ENCODE measurements at places on chromosomes 11 and 22.

DNA sequence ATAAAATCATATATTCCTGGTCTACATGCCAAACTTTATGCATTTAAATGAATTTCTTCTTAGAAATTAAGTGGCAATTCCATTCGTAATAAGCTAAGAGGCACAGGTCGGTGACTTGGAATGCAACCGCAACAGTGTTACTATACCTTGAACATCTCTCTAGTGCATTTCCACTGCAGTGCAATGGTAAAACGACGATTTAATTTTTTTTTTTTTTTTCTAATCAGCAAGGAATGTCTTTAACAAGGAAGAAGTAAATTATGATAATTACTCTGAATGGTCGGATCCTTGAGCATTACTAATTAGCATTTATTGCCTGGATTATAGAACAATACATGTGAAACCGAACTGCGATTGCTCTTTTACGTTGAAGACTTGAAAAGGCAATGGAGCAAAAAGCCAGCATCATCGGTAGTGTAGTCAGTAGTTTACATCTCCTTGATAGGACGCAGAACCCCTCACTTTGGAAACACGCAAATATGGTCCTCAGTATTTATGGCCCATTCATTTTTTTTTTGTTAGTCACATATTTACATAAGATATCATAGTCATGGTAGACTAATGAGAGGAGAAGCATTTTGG lies 20.2 kb downstream of the BLID start:
- DNase-seq = no peak

- no peak for DNase-seq
Observed at GRCh38 chr11:60389279-60389910, 6.9 kb upstream of the MS4A14 start.

DNA sequence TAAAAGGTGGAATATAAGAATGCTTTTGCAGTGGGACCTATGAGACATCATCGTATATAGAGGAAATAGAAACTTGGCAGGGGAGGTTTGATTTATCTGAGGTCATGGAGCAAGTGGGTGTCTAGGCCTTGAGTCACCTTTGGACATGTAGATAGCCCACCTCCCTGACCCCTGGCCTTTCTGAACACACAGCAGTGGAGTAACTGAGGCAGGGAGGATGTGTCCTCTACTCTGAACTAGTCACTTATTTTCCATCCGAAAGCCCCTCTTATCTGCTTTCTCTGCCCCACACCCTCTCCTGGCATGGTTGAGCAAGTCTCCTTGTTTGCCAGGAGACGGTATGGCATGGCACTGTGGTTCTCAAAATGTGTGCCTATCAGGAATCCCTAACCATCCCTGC lies 7.9 kb downstream of the CD82 start:
- no peak for DNase-seq

GRCh38 chr22:33038836-33039235 lies 19.3 kb downstream of the SYN3 start:
- no peak for DNase-seq

DNA sequence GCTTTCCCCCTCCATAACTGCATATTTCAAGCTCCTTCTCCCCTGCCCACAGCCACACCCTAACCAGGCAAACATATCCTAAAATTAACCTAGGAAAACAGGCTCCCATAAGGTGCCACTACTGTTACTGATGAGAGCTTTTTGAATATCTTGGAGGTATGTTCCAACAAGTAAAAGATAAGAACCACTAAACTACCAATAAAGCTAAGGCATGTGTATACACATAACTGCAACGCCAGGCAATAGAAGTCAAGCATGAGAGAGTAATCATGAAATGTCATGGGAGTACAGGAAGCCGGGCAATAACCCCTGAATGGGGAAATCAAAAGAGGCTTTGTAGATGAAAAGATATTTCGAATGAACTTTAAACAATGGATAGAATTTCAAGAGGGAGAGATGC lies 9.3 kb downstream of the MMP13 start:
- DNase-seq = no peak

DNA sequence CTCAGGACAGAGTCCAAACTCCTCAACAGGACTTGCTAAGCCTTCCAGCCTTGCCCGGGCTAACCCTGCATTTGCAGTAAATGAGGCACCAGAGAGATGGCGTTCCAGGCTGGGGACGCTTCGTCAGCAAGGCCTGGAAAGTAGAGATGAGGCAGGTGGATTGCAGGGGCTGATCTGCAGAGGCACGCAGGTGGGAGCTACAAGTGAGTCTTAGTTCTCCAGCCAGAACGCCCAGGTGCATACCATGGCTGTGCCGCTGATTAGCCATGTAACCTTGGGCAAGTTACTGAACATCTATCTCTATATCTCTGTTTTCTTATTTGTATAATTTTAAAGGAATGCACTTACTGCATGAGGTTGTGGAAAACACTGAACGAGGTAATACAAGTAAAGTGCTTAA lies 52.7 kb upstream of the BARX2 start:
- no peak for DNase-seq

GRCh38 chr11:1085440-1086170 lies 10.9 kb downstream of the MUC2 start:
- DNase-seq = no peak

- no peak for DNase-seq
Observed at GRCh38 chr22:37293172-37293571, 10.9 kb downstream of the CYTH4 start.

DNA sequence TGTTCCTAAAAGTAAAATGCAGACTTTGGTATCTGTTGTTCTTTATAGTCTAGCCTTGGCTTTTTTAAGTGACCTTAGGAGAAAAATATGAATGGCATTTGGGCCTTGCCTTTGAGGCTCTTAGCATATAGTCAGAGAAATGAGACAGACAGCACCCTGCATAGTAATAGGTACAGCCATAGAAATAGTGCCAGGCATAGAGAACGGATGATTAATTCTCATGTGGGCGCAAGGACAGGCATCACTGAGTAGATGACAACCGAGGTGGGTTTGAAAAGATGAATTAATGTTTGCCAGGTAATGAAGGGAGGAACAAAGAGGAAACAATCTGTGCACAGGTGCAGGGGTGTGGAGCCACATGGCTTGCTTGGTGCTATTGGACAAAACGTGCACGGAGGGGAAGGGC lies 90.5 kb downstream of the BMAL1 start:
- no peak for DNase-seq

DNA sequence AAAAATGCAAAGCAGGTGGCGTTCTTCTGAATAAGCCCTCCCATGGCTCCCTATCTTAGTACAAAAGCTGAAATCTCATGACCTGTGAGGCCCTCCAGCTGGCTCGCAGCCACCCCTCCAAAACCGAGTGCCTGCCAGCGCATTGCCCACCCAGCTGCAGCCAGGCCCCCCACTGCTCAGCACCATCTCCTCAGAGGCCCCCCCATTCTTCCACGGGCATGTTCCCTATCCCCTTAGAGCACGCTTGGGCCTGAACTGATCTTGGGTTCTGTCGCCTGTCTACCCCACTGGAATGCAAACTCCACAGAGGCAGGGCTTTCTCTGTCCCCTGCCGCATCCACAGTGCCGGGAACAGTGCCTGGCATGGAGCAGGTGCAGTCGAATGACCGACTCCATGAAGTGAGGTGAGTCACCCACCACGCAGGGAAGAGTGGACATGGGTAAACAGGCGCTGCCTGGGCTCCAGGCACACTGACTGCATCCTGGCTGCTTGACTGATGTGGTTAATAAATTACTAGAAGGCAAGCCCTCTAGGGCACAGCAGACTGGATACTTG lies 11.3 kb upstream of the EFCAB6 start:
- DNase-seq = no peak

GRCh38 chr11:106848526-106848925 lies 169.8 kb downstream of the GUCY1A2 start:
- DNase-seq = no peak

- DNase-seq = no peak
Observed at GRCh38 chr11:102798012-102798746, at the start of gene MMP1. Gene MMP1 (minus strand): TSS chr11:102798160. CDS start chr11:102798092, 68 bp downstream.

GRCh38 chr11:115276191-115276590 lies 228.0 kb downstream of the CADM1 start:
- DNase-seq = no peak

- no peak for DNase-seq
Observed at GRCh38 chr22:30348404-30348803, 8.3 kb downstream of the SF3A1 start.

DNA sequence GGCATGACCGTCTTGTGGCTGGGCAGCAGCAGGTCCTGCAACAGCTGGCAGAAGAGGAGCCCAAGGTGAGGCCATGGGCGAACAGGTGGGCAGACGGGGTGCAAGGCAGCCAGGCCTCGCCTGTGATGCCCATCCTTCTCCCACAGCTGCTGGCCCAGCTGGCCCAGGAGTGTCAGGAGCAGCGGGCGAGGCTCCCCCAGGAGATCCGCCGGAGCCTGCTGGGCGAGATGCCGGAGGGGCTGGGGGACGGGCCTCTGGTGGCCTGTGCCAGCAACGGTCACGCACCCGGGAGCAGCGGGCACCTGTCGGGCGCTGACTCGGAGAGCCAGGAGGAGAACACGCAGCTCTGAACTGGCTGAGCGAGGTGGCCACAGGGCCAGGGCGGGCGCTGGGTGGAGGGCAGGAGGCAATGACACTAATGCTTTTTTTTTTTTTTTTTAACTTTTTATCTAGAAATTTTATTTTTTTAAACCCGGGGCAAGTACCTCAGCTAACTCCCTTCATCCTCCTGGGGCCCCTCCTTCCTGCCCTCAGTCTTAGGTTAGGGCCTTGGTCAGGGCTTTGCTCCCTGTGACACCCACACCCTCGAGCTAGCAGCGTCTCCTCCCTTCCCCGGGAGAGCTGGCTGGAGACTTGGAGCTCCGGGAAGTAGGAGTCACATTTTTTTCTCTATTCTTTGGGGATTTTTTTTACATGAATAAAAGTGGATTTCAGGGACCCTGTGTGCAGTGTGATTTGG lies 16.0 kb downstream of the PLCB3 start:
- no peak for DNase-seq

GRCh38 chr11:131624531-131624930 lies 254.1 kb downstream of the NTM start:
- no peak for DNase-seq

DNA sequence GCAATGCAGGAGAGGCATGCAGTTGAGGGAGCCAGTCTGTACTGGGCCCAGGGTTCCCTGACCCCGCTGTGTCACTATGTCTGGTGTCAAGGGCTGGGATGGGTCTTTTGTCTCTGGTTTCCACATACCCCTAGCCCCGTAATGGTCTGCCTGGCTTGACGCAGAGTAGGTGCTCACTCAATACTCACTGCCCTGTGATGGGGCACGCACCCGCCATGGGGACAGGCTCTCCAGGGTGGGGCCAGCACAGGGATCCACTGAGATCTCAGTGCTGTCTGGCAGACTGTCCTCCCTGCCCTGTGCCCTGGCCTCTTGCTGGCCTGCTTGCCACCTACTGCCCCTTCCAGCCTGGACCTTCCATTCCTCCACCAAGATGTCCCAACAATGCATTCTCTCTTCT lies 101.7 kb upstream of the CD82 start:
- no peak for DNase-seq

DNA sequence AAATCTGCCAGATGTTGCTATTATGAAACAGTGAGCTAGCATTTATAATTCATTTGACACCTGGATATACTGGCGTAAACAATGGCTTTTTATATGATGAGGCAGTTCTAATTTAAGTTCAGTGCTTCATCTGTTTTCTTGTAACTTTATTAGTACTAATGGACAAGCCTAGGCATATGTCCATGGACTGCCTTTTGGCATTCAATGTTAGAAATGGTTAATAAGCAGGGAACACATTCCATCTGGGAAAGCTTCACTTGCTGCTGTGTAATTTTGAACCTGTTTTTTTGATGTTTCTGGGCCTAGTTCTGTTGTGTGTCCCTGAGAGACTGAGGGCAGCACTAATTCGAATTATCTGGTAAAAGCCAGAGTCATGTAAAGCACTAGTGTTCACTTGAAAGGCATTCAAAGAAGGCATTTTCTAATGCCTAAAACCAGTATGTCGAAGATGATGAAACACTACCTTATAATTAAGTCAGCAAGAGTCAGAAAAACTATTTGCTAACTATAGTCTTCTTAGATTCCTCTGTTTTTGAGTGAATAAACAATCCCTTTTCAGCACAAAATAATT lies 138.5 kb downstream of the SWAP70 start:
- DNase-seq = no peak
